T-helper 9 cell (primary cell): ENCODE measurements at places on chromosomes 1 and 21.

DNA sequence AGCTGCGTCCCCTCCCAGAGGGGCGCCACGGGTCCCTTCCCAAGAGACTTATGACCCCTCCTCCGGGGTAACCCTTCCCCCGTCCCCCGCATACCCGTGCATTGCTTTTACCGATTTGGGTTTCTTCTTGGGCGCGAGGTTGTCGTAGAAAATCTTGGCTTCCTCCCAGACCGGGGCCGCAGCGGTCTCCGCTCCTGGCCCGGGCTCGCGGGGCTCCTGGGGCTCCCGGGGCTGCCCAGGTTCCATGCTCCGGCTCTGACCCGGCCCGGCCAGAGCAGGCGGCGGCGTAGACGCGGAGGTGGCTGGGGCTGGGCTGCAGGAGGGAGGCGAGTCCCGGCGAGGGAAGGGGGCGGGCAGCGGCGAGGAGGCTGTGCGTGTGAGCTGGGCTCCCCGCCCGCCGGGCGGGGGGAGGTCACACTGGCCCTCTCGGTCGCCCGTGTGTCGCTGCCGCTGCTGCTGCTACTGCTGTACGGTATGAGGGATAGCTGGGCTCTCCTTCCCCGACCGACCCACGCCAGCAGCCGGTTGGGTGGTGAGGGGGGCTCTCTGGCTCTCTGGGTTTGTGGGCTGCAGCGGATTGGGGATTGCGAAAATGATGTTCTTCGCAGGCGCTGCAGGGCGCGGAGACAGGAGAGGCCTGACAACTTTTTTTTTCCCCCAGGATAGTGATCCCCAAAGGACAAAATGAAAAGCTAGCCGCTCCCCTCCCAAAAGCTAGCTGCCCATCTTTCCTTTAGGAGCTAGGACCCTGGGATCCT, at the start of gene NT5C1A:
Gene NT5C1A, minus strand, starts transcription at position 315 of the 758 bp plus-strand sequence. Its CDS starts 69 bp downstream, at position 246.
- DNase-seq: no peak

- DNase-seq: no peak
These were observed 433.7 kb downstream of the RPS6KC1 start for GRCh38 chr1:213484758-213485157.

GRCh38 chr1:204108312-204109141, 35.6 kb downstream of the SOX13 start:
- DNase-seq: no peak

DNA sequence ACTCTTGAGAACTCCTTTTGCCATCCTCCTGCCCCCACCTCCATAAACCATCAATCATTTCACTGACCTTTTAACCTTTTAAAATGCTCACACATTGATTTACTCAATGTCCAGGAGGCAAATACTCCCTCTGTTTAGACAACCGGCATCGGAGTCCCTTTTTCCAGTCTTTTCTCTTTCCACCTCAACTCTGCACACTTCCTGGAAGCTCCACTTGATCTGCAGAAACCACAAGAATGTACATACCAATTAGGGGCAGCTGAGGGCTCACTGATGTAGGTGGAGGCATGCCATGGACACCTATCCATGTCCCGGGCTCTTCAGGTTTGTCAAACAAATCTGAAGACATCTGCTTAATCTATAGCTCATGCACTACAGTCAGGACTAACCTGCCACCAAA, 5.3 kb upstream of the AMIGO1 start:
- no peak for DNase-seq

GRCh38 chr1:111802984-111803383, 47.3 kb downstream of the DDX20 start:
- DNase-seq: no peak

GRCh38 chr1:101605878-101606277, 369.1 kb downstream of the S1PR1 start:
- DNase-seq: no peak

DNA sequence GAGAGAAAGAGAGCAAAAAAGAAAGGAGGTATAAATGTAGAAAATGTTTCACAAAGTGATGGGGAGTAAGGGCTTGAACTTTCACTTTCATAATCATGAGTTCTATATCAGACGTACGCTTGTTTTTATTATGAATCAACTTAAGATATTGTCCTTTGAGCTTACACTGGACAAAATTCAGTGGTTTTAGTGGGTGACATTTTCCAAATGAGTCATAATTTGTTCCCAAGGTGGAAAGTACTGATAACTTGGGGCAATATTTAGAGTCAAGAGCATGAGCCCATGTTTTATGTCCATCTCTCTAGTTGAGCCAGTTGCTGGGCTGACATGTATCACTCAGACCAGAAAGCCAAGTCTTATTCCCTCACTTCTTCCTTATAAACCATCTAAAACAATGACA, 161.6 kb downstream of the CHRM3 start:
- no peak for DNase-seq

DNA sequence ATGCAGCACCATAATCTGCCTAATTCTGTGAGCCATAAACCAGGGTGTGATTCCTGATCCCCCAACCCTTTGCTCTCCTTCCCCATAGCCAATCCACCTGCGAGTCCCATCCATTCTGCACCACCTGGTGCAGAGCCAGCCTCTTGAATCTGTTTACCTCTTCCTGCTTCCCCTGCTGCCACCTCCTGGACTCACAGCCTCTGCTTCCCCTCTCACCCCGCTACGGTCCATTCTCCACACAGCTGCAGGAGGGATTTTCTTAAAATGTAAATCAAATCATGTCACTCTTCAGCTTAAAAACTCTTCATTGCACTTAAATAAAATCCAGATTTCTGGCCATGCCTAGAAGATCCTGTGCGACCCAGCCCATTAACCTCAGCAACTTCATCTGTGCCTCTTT, 186.7 kb downstream of the FOXD2 start:
- no peak for DNase-seq

DNA sequence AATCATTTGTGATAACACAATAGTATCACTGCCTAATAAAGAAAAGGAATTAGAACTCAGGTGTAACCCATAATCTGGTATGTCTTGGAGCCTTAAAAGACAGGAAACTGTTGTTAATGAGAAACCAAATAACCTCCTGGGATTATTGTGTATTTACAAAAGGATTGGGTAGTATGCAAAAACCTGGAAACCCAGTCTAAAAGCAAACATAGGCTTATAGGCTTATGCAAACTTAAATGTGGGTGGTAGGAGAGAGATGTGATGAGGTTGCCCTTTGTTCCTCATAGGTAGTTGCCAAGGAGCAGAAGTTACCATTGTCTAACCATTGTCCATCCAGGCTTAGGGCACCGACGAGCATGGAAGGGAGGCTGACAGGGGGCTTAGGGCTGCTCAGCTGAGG, 165.8 kb downstream of the AK5 start:
- no peak for DNase-seq

DNA sequence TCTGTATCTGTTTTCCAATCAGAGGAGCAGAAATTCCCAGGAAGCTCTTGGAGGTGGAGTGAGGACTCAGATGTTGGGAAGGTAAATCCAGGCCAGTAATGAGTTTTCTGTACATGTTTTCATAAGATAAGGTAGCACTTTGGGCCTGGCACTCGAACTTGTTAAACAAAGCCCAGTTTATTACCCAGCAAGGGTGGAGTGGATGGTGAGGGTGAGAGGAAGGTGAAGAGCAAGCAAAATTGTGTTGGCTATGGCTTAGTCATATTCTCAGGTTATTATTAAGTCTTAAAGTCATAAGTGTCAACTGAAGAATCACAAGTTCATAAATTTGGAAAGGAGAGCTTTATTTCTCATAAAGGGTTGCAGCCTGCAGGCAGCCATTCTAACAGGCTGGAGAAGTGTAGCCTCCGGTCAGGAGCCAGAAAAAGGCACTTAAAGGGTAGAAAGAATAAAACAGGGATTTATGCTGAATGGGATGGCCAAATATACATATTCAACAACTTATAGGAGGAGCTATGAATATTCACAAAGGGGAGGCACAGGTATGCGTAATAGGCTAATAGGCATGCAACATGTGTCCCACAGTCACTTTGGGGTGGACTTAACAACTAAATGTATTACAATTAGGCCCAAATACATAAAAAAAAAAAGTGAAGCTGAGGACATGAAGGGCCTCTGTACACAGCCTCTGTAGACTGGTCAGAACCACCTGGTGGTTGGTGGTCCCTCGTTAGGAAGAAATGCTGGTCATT, 523.9 kb downstream of the LMO4 start:
- no peak for DNase-seq
